ENCODE measurements at places on chromosomes 7 and 10.

DNA sequence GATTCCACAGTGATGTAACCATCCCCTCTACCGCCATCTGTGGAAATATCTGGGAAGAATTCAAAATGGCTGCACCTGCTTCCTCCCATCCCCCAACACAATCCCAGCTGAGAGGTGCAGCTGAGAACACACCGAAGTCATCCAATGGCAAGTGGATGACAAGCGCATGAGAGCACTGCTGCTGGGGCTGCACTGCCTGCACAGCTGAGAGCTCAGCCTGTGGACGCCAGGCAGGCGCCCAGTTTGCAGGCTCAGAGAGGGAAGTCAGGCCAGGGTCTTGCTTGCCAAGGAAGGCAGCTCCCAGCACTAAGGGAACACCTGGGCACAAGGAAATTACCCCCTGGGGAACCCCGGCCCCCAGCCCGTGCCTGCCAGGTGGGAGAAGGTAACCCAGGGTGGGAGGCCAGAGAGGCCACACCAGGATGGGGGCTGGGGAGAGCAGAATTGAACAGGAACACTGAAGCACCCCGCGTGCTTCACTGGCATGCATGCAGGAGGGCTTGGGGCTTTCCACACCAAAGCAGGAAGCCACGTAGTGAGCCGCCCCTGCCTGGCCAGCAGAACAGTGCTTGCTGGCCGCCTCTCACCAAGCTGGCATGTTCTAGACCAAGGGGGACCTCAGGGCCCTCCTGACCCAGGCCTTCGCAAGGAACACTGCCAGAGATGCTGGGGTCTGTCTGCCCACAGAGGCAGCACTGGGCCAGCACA lies 46.2 kb downstream of the FAM53B start:
- DNase-seq, result no peak

- no peak for DNase-seq
Measured at GRCh38 chr10:73647211-73647874, 6.1 kb upstream of the MYOZ1 start.

GRCh38 chr10:96673318-96674099 lies 46.8 kb downstream of the PIK3AP1 start:
- no peak for DNase-seq

DNA sequence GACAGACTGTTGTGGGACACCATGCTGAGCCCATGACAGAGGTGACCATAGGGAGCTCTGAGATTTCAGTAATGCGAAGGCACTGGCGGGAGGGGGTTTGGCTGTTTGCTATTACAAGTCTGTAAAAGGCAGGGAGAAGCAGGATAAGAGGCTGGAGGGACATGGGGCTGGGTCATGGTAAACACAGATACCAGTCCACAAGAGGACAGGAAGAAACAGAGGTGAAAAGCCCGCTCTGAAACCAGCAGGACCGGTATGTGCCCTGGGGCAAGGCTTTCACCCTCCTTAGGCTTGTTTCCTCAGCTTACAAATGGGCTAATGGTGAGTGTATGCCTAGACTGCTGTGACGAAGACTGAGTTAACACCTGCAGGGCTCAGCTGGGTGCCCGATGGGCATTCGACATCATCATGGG lies 34.1 kb downstream of the ANXA11 start:
- no peak for DNase-seq

GRCh38 chr7:19407270-19407669 lies 262.0 kb upstream of the FERD3L start:
- no peak for DNase-seq

DNA sequence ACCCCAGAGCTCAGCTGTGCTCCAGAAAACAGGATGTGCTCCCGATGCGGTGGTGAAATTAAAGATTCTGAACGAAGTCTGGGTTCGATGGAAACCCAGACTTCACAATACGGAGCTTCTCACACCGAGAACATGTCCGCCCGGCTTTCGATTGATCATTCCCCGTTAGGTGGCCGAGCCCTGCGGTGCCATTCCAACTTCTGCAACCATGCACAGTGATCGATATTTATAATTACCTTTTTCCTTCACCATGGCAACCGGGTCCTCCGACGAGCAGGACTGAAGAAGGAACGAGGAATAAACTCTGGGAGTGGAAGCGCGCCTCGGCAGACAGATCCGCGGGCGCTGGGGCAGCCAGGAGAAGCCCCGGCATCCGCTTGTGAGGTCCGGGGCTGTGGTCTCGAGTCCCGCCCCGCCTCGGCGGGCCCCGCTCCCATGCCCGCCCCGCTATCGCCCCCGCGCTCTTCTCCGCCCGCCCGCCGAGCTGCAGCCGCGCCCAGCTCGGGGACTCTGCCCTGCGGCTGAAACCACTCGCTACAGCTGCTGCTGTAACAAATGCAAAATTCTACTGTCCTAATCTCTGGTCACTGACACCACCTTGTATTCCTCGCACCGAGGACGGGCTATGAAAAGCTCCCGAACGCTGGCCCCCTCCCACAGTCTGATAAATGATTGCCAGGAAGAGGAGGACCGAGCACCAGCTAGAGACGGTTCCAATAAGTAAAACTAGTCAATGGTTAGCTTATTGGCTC lies 26.2 kb downstream of the ABLIM1 start:
- DNase-seq, result no peak

DNA sequence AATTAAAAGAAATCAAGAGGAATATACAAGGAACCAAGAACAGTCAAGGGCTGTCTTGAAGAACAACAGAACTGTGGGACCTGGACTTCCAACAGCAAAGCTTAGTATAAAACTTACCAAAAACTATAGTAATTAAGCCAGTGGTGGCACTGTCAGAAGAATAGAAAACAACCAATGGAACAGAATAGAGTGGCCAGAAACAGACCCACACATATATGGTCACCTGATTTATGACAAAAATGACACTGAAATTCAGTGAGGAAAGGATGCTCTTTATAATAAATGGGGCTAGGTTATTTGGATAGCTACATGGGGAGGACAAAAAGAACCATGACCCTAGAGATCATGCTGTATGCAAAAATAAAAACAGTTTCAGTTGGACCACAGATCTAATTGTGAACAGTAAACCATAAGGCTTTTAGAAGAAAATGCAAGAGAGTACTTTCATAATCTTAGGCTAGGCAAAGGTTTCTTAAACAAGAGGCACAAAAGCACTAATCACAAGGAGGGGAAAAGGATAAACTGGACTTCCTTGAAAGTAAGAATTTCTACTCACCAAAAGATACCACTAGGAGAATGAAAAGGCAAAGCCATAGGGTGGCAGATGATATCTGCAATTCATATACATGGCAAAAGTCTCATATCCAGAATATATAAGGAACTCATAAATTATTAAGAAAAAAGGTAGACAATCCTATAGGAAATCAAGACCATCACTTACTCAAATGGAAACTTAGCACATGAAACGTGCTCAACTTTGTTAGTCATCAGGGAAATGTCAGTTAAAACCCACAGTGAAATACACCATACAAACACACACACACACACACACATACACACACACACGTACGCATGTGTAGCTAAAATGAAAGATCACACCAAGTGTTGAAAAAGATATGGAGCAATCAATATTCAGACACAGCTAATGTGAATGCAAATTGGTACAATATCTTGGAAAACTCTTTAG lies 20.8 kb downstream of the HYCC1 start:
- no peak for DNase-seq

DNA sequence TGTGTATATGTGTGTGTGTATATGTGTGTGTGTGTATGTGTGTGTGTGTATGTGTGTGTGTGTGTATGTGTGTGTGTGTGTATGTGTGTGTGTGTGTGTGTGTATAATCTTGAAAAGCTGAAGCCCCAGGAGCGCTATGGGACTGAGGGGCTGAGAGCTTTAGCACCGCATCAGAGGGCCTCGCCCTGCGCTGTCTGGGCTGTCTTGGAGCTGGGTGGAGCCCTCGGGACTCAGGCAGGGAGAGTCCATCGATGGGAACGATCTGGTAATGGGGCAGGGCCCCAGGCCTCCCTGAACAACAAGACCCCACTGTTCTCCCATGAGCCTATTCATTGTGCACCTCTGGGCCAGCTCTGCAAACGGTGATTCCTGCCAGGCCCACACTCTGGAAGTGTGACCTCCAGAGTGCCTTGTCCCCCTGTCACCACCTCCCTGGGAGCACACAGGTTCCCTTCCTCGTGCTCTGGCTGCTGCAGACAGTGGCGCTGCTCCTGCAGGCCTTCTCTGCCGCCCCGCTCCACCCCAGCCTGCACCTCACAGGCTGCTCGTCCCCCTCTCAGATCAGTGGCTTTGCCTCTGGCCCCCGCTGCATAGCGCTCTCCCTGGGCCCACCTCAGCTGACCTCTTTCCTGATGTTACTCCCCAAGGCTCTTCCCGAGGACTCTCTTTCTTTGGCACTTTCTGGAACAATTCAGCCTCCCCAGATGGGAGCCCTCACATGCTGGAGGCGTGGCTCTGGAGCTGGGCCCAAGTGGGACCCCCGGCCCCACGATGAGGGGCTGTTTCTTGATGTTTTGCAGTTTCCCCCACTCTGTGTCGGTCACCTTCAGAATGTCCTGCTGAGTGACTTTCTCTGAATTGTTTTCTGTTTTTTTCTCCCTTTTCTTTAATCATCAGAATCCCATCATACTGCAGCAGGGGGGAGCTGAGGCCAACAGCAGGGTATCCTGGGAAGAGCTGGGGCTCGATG lies 542.2 kb upstream of the FOXK1 start:
- DNase-seq, result no peak

GRCh38 chr10:79336276-79336675 lies 11.0 kb upstream of the PPIF start:
- DNase-seq, result no peak

DNA sequence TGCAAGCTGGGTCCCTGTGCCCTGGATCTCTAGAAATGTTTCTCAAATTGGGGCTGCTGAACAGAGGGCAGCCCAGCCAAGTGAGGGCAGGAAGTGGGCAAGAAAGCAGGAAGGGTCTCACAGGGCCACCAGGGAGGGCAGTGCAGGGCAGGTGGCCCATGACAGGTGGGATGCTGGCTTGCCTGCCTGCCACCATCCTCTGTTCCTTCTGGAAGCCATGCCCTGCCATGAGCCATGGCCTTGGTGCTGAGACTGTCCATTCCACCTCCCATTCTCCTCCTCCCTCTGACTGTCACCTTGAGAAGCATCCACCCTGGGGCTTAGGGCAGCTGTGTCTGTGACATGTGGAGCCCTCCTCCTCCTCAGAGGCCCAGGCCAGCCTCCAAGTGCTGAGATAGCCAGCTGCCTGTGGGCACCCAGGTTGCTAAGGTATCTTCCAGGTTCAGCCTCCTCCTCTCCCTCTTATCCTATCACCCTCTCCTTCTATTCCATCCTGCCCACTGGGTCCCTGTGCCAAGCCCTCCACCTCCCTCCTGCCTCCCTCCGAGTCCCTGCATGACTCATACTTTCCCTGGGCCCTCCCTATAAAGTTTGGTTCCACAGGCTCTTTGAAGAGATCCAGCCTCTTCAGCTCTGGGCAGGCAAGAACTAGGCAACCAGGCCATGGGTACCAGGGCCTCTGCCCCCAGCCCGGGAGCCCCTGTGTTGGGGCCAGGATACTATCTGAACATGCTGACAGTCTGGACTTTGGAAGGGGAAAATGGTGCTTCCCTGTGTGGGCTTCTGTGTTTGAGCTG lies 1.3 kb downstream of the VSIR start:
- peak; percentile 47 for DNase-seq

GRCh38 chr7:96558530-96558929 lies 151.1 kb downstream of the SEM1 start:
- DNase-seq, result no peak

DNA sequence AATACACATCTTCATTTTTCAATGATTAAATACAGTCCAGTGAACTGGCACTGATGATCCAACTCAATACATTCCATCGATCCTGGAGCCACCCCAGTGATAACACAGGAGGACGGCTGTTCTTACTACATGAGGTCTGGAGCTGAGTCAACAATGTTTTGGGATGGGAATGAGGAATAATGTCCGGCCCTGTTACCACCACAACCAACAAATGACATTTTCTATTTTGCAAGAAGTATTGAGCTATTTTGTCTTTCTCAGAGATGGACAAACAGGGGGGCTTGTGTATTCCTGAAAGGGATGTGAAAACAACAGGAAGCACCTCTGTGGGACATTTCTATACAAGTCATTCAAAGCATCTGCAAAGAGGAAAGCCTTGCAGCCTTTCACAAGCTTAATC lies 249.2 kb downstream of the PARD3 start:
- DNase-seq, result no peak

DNA sequence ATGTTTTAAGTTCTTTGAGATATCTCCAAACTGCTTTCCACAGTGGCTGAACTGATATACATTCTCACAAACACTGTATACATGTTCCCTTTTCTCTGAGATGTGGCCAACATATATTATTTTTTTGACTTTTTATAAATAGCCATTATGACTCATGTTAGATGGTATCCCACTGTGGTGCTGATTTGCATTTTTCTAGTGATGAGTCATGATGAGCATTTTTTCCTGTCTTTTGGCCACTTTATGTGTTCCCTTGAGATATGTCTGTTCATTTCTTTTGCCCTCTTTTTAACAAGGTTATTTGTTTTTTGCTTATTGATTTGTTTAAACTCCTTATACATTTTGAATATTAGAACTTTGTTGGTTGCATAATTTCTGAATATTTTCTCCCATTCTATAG lies 1055.1 kb downstream of the NXPH1 start:
- DNase-seq, result no peak

DNA sequence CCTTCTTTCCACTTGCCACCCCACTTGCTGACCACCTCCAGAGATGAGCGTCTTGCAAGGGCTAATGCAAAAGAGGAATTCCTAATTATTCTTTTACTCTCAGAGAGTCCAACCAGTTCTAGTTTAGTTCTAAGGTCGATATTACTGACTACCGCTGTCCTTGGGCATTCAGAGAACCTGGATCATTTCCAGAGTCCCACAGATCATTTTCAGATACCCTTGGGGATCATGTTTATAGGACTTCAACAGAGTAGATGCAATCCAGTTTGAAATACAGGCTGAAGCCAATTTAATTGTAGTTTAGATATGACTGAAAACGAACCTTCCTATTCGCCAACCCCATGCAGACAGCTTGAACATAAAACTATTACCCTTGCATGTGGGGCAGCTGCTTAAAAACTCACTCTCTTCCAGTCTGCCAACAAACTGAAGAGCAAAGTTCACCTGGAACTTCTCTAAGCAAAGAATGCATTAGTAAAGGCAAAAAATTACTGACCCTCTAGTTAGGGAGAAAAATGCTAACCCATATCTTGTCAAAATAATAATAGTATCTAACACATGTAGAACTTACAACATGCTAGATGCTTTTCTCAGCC lies 22.4 kb downstream of the CFAP69 start:
- no peak for DNase-seq

GRCh38 chr7:97270280-97270679 lies 152.8 kb downstream of the SDHAF3 start:
- DNase-seq, result no peak

DNA sequence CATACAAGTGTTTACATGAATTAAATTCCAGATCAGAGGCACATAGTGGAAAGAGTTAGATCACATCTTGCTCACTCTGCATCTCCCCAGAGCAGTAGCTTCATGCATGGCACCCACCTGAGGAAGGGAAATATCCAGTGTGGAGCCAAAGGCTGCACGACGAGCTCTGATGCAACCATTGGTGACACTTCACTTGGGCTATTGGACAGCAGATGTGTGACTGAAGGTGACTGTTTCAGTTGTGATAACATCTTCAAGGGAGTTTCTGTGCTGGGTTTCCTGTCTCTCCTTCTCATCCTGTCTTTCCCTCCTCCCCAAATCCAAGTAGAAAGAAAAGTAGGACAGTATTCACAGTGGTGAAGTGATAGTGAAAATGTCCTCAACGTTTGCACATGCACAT lies 115.0 kb downstream of the TAF3 start:
- DNase-seq, result no peak

- no peak for DNase-seq
Measured at GRCh38 chr7:14236834-14237233, 247.4 kb upstream of the ETV1 start.

Measured in AG09309 (cell line).